ENCODE measurements at places on chromosomes 6 and 20.

- no peak for DNase-seq
Measured at GRCh38 chr20:1431158-1431557, 35.5 kb downstream of the NSFL1C start.

DNA sequence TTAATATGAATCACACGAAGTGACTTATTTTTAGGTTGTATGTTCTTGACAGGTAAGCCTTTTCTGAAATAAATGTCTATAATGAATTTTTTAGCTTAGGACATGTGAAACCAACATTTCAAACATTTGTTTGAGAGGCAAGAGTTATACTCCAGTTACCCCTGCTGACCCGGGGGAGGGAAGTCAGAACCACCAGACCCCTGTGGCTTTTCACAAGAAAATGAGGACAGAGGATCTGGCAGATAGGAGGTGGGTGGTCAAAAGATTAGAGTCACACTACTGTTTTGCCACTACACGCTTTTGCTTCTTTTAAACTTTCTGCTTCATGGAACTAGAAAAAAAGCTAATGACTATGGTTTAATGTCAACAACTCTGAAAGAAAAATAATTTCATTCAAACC lies 27.5 kb upstream of the ADGRF4 start:
- DNase-seq: no peak

GRCh38 chr20:61949714-61950640 lies 115.7 kb downstream of the TAF4 start:
- no peak for DNase-seq

DNA sequence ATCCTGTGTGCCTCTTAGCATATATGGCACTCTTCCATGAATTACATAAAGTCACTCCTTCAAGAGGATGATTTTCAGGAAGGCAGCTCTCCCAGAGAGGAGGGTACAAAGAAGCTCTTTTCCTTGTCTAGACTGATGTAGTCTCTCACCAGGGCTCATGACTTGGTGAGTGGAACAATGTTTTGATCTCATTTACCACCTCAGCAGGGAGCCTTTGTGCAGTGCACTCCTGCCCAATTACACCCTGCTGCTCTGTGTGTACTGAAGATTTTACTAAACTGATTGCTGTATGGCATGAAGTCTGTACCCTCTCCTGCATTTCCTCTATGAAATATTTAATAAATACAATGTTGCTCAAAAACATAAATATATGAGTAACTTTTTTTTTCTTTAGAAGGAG lies 598.3 kb upstream of the HS3ST5 start:
- DNase-seq: no peak

- no peak for DNase-seq
Measured at GRCh38 chr6:56437171-56437900, 190.0 kb upstream of the COL21A1 start.

GRCh38 chr6:76771059-76771634 lies 692.1 kb downstream of the HTR1B start:
- no peak for DNase-seq

- DNase-seq: no peak
Measured at GRCh38 chr20:44970243-44970757, 4.0 kb downstream of the STK4 start.

DNA sequence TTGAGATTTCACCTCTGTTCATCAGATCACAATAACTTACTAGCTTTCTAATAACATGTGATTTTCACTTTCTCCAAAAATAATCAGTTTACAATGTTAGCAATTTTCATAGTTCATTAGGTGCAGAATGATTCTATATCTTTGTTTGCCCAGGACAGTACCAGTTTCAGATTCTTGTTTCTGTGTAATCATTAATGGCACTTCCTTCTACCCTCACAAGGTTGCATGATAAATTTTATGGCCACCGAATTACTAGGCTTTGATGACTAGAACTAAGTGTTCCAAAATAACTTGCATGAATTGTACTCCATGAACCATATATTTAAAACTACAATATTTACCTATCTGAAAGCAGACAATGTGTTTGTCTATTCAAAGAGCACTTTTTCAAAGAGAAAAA lies 442.3 kb downstream of the EPHA7 start:
- no peak for DNase-seq
